Activated gamma-delta T cell treated with Interleukin-2 at 50 U/mL for 16 hours (primary cell): ENCODE measurements at places on chromosomes 2 and 18.
A peak's percentile ranks its signal among the peaks of the same experiment; 100 is the strongest.

DNA sequence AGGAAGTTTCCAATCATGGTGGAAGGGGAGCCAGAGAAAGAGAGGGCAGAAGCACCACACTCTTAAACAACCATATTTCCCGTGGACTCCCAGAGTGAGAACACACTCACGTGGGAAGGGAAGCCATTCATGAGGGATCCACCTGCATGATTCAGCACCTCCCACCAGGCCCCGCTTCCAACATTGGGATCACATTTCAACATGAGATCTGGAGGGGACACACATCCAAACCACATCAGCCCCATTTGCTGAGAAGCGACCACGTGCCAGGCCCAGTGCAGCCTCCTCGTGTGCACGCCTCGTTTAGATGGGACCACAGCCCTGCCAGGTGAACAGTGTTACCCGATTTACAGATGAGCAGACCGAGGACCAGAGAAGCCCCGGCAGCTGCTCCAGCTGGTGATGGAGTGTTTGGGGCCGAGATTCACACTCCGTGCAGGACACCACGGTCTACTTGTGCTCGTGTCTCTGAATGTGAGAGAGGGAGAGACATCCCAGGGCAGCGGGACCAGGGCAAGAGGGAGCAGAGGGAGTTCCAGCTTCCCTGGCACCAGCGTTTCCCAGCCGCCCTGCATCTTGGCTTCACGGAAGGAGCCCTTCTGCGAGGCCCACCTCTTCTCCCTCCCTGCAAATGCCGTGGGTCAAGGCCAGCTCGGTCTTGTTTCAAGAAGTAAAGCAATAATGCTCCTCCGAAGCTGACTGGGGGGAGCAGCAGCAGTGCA lies 76.9 kb upstream of the ODC1 start:
- DNase-seq: no peak

- DNase-seq: peak; percentile 49
Observed at GRCh38 chr2:102442967-102443828, 20.2 kb downstream of the IL18RAP start.

DNA sequence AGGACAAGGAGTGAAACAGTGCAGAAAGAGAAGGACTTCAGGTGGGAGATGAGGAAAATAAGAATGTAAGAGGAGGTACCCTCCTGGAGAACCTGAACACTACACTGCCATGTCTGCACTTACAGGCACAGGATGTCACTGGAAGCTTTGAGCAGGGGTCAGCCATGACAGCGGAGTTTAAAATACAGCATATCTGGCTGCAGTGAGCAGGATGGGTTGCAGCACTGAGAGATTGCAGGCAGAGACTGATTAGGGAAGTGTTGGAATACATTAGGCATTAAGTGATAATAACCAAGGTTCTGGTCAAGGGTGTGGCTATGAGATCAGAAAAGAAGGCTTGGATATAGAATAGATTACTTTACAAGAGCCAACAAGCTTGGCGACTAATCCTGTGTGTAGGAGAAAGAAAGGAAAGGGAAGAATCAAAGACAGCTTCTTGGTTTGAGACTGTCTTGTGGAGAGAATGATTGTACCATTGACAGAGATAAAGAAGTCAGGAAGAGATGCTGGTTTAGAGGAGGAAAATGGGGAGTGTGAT lies 171.1 kb upstream of the RBMS1 start:
- no peak for DNase-seq

- no peak for DNase-seq
Observed at GRCh38 chr2:113053666-113054065, 999 bp upstream of the IL36B start.

- DNase-seq: no peak
Observed at GRCh38 chr2:21498016-21498415, 374.2 kb downstream of the TDRD15 start.

DNA sequence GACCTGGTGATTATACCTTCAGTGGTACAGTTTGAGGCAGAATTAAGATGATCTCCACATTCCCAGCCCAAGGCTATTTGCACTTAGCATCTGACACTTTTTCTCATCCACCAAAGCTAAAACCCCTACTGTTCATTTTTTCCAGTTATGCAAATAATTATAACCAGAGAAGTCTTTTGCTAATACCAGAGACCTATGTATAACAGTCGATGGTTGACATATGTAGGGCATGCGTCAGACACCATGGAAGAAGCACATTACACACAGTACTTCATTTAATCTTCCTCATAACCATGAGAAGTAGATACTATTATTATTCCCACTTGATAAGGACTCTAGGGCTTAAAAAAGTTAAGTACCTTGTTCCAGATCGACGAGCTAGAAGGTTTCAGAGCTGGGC lies 36.5 kb downstream of the AP1S3 start:
- DNase-seq: no peak

- DNase-seq: no peak
Observed at GRCh38 chr2:10977621-10978020, 65.9 kb downstream of the KCNF1 start.

DNA sequence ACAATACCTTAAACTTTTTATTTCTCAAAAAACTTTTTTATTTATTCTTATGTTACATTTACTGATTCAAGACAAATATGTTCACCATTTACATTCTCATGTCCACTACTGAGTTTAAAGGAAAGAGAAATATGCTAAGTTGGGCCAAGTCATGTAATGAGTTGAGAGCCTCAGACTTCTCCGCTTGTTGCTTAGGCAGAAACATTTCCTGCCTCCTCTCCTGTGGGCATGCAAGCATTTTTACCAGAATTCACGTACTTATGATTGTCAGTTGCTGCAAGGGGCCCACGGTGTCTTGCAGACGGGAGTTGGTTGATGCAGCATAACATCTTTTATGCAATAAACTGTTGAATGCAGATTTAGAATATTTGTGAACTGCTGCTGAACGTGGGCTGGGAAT lies 51.8 kb downstream of the MYO1B start:
- DNase-seq: no peak

- DNase-seq: no peak
Observed at GRCh38 chr2:74548900-74549826, 4.6 kb downstream of the LOXL3 start.

DNA sequence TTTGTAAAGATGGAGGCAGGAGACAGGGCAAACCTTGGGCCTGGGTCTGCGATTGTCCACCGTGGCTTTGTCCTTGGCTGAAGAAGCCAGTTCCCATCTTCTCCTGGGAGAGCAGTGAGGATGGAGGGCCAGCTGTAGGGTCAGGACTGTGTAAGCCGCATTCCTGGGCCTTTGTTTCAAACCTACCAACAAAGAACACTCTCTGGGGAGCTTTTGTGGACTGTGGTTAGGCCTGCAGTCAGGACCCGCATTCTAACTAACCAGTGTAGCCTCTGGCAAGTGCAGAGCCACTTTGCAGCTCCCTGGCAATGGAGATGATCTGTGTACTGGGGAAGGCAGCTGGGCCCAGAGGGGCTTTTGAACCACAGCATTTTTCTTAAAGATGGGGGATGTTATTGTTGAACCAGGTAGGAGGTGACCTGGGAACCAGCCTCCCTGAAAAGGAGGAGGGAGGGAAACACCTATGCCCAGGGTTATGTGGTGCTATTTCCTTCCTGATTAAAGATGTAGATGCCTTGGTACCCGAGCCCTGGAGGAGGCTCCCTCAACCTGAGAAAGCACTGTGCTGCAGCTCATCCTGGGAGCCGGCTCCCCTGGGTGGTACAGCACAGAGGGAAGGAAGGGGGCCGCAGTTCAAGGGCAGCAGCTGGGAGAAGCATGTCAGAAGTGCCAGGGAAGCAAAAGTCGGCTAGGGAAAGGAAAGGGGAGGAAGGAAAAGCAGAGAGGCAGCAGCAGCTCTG lies 12.7 kb upstream of the SMAD4 start:
- no peak for DNase-seq

GRCh38 chr2:170973492-170974303 lies 44.6 kb downstream of the GORASP2 start:
- DNase-seq: peak; percentile 82

GRCh38 chr18:77063260-77063659 lies 69.3 kb downstream of the MBP start:
- peak; percentile 78 for DNase-seq

DNA sequence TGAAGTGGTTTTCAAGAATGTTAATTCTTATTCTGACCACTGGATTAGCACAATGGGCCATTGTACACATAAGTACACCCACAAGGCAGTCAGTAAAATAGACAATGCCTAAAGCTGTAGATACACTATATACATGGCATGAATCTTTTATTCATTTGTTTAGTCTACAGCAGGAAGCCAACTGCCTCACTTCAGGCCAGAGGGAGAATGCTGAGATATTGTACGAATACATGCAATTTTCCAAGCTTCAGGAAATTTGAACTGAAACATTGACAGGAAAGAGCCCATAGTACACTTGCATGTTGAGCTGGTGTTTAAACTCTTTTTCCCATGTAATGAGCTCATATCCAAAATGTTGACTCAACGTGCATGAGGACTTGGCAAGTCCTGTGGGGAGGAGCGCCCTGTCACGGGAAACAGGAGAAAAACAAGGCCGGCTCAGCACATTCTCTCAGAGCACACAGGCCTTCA lies 111.6 kb upstream of the CYP1B1 start:
- DNase-seq: no peak

DNA sequence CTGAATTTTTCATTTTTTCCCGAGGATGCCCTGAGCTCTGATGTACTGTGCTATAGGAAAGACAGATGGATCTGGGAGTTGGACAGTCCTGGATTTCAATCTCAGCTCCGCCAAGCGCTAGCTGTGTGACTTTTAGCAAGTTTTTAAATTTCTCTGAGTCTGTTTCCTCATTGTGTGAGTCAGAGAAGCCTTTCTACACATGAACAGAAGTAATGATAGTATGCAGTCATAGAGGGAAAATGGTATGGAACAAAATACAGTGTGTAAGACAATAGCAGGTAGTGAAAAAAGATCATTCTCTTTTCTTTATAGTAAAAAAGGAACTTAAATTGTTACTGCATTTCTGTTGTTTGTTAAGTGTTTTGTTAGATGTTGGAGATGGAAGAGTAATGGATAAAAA lies 52.4 kb upstream of the PPM1B start:
- DNase-seq: no peak

GRCh38 chr2:10332402-10333246 lies 29.9 kb downstream of the HPCAL1 start:
- DNase-seq: no peak

DNA sequence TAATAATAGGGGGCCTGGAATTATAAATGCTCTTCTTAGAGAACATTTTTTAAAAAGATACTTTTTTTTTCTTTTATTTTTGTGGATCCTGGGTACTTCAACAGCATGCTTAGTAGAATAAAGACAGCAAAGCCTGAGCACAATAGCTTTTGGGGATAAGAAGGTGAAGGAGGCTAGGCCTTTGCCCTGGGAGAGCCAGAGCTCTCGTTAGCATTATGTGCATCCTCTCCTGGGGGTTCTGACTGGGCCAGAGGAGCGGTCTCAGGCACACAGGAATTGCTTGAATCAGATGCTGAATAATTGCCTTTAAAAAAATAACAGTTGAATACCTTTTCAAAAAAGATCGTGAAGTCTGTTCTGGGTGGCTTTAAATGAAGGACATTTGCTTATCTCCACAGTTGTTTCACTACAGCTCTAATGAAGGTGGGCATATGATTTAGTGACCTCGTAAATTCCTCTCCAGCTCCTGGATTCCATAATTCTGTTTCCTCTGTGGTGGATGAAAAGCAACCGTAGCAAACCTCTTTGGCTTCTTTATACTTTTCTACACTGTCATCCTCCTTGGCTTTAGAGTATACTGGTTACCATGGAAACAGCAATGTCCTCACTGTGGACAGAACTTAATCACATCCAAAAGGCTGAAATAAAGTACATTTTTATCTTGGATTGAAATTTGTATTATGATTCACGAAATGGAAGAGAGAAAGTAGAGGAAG lies 133.8 kb downstream of the MAIP1 start:
- no peak for DNase-seq

DNA sequence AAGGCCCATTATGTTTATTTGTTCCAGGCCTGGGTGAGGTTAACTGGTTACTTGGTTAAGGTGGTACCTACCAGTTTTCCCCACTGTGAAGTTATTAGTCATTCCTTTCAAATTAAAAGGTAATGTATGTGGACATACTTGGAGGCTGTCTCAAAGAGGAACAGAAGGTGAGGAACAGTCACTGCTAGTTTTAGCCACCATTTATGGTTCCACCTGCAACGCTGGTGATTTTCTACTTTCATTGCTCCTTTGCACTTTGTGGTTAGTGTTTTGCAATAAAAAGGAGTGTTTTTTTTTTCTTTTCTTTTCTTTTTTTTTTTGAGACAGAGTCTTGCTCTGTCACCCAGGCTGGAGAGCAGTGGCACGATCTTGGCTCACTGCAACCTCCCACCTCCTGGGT lies 6.1 kb upstream of the ST6GAL2 start:
- DNase-seq: no peak

DNA sequence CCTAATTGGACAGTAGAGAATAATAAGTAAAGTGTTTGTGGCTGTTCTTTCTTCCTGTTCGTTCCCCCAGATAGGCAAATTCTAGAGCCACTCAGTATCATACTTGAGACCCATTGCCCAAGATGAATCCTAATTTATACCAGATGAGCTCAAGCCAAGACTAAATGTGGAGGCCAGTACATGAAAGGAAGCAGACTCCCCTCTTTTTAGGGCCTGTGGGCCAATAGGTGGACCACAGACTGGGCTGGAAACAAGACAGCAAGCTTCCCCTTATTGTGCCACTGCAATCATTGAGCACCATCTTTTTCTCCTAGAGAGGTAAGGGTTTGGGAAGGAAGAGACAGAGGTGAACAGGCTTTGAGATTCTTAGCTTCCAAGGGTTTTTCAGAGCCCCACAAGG lies 141.9 kb downstream of the MGAT5 start:
- DNase-seq: no peak

DNA sequence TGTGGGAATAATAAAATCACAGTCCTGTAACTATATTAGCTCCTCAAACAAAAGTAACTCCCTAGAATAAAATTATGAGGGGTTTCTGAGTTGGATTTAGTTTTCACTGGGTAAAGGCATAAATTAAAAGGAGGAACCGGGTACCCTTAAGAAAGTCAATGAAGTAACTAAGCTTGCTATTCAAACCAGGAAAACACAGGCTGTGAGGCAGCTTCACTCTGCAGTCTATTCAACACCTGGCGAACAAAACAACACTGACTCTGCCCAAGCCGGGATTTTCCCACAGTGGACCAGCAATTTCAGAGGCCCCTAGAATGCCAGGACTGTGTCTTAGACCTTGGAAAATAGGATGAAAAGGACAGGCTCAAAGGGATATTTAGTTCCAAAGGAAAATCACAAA lies 24.6 kb upstream of the CREB1 start:
- no peak for DNase-seq

- no peak for DNase-seq
Observed at GRCh38 chr2:124267794-124268193, 242.7 kb downstream of the CNTNAP5 start.

- no peak for DNase-seq
Observed at GRCh38 chr18:22946846-22947245, 13.7 kb downstream of the RBBP8 start.

DNA sequence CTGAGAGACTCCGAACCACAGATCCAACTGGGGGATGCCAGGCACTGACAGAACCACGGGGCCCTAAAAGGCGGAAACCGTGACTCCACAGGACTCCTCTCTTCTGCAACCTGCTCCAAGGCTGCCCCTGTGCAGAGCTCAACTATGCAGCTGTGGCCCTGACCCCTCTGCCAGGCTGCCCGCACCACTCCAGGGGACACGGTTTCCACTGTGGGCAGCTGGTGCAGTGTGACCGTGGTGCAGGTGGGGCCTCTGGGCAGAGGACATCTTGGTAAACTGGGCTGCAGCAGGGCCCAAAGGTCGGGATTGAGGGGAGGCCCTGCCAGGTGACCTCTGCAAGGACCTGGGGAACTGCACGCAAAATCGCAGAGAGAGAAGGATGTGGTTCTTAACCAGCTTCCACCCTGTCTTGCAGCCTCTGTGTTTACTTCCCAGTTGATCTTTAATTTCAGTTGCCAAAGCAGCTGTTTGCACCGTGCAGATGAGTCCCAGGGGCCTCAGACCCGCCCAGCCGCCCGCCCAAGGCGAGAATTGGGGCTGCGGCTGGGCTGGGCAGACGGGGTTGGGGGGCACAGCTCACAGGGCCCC lies 104.6 kb upstream of the CTDP1 start:
- peak; percentile 17 for DNase-seq
